ENCODE measurements at places on chromosomes 12 and 14.

DNA sequence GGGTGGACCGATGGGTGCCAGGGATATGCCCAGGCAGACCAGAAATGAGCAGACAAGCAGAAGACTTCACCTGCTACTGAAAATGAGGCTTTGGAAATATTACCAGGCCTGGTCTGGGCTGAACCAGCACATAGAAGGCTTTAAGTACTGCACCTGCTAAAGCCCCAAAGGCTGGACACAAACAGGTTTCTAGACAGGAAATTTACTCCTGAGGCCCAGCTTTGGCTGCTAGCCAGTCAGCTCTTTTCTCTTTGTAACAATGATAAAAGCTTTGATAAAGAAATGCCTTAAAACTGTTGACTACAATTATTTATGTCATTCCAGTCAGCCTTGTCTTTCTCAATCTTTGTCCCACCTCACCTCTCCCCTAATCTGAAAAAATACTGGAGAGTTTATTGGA is 228.9 kb upstream of the EGLN3 start:
- no peak for DNase-seq

- DNase-seq, result no peak
These were observed 17.5 kb downstream of the PNMA1 start for GRCh38 chr14:73696466-73697400.

DNA sequence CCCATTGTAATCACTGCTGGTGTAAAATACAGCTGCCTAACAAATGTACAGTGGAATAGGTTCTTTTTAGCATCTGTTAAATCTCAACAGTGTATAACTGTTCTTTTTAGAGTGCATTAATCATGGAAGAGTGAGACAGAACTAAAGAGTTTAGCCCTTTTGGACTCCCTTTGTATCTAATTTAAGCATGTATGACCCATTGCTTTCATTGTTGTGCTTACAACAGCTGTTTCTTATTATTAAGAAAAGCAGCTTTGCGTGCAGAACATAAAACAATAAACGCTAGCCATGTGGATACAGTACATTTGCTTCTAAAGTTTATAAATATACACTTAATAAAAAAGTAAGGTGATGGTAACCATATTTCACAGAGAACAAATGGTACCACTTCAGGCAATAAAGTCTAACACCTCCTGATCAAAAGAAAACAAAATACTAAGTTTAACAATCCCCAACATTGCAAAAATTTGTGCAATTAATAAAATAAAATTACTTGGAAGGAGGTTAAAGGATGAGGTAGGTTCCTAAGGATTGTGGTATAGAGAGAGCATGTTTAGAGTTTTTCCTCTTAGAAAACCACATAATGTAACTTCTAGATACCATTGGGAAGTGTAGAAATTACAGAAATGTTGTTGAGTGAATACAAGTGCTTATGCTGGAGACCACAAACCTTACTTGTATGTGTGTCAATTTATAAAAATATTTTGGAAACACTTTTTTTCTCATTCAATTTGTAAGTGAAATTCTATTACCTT is 448.7 kb downstream of the SLC6A15 start:
- DNase-seq, result no peak

- no peak for DNase-seq
These were observed 7.0 kb downstream of the CCND2 start for GRCh38 chr12:4280351-4281163.

DNA sequence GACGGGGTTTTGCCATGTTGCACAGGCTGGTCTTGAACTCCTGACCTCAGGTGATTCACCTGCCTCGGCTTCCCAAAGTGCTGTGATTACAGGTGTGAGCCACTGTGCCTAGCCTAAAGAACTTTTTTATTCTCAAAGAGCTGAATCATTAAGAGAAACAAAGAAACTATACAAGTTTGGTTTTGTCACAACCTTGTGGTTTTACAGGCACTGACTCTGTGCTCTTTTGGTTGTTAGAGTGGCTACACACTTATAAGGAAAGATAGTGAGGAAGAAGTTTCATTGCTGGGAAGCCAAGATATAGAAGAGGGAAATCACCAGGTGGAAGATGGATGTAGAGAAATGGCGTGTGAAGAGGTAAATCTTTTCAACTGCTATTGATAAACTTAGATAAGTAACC is 10.1 kb upstream of the DNAH10 start:
- DNase-seq, result no peak

GRCh38 chr12:45601390-45601789 is 128.1 kb upstream of the ARID2 start:
- DNase-seq, result no peak

- DNase-seq, result no peak
These were observed 1233.3 kb upstream of the SEL1L start for GRCh38 chr14:82766996-82767395.

- DNase-seq, result no peak
These were observed 574 bp downstream of the PAWR start for GRCh38 chr12:79690142-79690637.

GRCh38 chr12:59086126-59086525 is 165.8 kb upstream of the LRIG3 start:
- DNase-seq, result no peak

- peak; percentile 87 for DNase-seq
These were observed 19.0 kb upstream of the RNASE12 start for GRCh38 chr14:20610002-20610765.
